Vagina (tissue), 2 donors: ENCODE measurements at places on chromosomes 7 and 10.
A peak's percentile ranks its signal among the peaks of the same experiment; 100 is the strongest.

- H3K27ac ChIP-seq = no peak overlapping the region
- no peaks in the 10 kb centered on the region for H3K27me3 ChIP-seq
These were observed 280.5 kb downstream of the KCND2 start for GRCh38 chr7:120553491-120553890.

GRCh38 chr10:97144297-97144696, 41.5 kb downstream of the SLIT1 start:
- H3K27ac ChIP-seq = no peak overlapping the region
- DNase-seq = no peak

GRCh38 chr7:8436965-8437364, 3.6 kb downstream of the NXPH1 start:
- H3K4me1 ChIP-seq = peaks cover 9% of the 10 kb centered on the region
- no peak for DNase-seq
- peaks cover 10% of the 10 kb centered on the region for H3K27me3 ChIP-seq
- H3K27ac ChIP-seq = no peak overlapping the region
- no peaks in the 10 kb centered on the region for H3K36me3 ChIP-seq
- no peak overlapping the region for H3K4me3 ChIP-seq

DNA sequence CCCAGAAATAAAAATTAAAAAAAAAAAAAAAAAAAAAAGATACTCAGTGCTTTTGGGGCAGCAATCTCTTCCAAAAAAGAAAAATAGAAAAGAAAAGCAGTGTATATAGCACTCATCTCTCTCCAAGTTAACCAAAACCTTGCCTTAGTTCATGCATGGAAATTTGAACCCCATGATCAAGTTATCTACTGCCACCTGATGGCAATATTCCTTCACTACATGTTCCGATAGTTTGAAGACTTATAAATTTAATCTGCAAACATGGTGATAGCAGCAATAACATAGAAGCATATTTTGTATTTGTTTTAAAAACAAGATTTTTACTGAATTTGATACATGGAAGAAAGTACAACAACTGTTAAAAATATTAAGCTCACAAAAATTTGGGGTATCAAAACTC, 48.6 kb upstream of the SLIT1 start:
- H3K27me3 ChIP-seq = no peaks in the 10 kb centered on the region
- H3K27ac ChIP-seq = no peak overlapping the region
- no peaks in the 10 kb centered on the region for H3K36me3 ChIP-seq
- H3K4me1 ChIP-seq = no peaks in the 10 kb centered on the region
- H3K4me3 ChIP-seq = no peak overlapping the region
- no peak for DNase-seq

- H3K4me1 ChIP-seq = no peaks in the 10 kb centered on the region
- H3K36me3 ChIP-seq = no peaks in the 10 kb centered on the region
- no peaks in the 10 kb centered on the region for H3K27me3 ChIP-seq
- no peak overlapping the region for H3K4me3 ChIP-seq
These were observed 169.4 kb upstream of the EEPD1 start for GRCh38 chr7:35983626-35984025.

DNA sequence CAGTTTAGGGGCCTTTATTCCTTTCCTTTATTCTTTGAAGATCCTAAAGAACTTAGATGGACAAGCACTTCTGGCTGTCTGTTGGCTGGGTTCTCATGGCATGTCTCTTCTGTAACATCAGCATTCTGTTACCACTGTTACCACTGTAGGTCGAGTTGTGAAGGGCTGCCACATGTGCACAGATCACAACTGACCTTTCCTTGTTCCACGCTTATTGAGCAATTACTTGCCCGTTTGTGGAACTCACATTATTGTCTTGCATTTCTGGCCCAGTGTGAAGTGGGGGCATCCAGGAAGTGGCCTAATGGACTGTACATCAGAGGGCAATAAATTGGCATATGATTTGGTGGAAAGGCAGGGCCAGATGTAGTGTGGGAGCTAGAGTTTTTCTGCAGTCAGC, 23.7 kb downstream of the GBF1 start:
- H3K36me3 ChIP-seq = no peaks in the 10 kb centered on the region
- no peak overlapping the region for H3K4me3 ChIP-seq
- peaks cover 33% of the 10 kb centered on the region for H3K4me1 ChIP-seq
- no peak overlapping the region for H3K27ac ChIP-seq
- no peaks in the 10 kb centered on the region for H3K27me3 ChIP-seq

GRCh38 chr10:79027147-79028055, 41.4 kb upstream of the ZMIZ1 start:
- no peaks in the 10 kb centered on the region for H3K36me3 ChIP-seq
- H3K4me1 ChIP-seq = no peaks in the 10 kb centered on the region
- H3K27ac ChIP-seq = no peak overlapping the region
- no peak for DNase-seq
- no peaks in the 10 kb centered on the region for H3K27me3 ChIP-seq
- no peak overlapping the region for H3K4me3 ChIP-seq

- H3K27ac ChIP-seq = no peak overlapping the region
- H3K4me3 ChIP-seq = no peak overlapping the region
- H3K27me3 ChIP-seq = no peaks in the 10 kb centered on the region
- H3K36me3 ChIP-seq = no peaks in the 10 kb centered on the region
These were observed 24.5 kb upstream of the SLC25A13 start for GRCh38 chr7:96346293-96346953.

DNA sequence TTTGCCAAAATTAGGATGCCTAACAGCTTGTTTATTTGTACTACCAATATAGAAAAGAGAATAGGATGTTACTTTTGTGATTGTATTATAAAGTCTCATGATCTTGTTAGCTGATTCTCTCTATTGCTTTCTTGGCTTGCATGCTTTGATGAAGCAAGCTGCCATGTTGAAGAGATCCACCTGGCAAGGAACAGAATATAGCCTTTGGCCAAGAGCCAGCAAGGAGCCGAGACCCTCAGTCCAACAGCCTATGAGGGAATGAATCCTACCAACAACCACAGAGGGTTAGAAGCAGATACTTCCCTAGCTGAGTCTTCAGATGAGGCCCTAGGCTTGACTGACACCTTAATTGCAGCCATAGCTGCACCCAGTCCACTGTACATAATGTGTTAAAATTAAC, 41.2 kb downstream of the NEUROD6 start:
- DNase-seq = no peak
- H3K4me3 ChIP-seq = no peak overlapping the region
- H3K36me3 ChIP-seq = no peaks in the 10 kb centered on the region

DNA sequence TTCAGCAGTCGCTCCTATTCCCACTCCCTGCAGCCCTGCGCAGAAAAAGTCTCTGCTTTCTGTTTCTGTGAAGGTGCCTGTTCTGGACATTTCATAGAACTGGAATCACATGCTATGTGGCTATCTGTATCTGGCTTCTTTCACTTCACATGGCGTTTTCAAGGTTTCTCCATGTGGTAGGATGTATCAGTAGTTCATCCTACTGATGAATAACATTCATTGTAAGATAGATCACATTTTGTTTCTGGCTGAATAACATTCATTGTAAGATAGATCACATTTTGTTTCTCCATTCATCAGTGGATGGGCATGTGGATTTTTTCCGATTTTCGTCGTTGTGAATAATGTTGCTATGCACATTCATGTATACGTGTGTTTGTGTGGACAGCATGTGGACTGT, 44.5 kb downstream of the HSPA12A start:
- H3K27me3 ChIP-seq = no peaks in the 10 kb centered on the region

GRCh38 chr10:86536294-86536861, 14.8 kb upstream of the WAPL start:
- no peaks in the 10 kb centered on the region for H3K27me3 ChIP-seq
- H3K36me3 ChIP-seq = no peaks in the 10 kb centered on the region

DNA sequence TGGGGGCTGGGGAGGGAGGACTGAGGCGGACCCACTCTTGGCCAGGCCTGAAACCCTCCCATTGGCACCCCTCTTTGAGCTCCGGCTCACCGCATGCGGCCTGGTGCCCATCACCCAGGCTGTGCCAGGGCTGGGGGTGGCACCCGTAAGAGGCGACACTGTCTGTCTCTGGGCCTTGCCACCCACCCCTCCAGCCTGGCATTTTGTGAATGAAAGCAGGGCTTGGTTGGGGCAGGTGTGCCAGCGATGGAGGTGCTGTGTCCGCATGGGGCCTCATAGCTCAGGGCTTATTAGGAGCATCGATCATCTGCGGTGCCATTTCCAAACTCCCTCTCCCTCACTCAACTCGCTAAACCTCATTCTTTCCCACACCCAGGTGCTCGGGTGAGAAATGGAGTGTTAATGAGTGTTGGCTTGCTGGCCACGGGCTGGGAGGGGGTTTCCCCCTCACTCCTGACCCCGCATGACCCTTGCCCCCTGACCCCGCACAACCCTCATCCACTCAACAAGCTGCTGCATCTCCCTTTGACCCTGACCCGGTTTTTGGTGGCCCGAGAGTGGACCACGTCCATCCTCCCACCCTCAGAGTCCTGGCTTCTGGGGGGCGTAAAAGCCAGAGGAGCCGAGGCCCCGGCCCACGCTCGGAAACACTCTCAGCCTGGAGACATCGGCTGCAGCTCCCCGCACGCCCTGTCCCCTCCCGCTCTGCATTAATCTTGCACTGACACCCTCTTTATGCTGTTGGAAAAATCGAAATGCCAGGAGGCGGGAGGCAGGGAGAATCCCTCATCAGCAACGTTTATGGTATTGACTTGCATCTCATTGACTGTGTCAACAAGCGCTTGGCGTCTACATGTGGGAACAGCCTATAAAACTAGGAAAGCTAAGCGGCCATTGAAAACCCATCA, 161.2 kb downstream of the DNAJB6 start:
- H3K27me3 ChIP-seq = no peaks in the 10 kb centered on the region
- no peaks in the 10 kb centered on the region for H3K36me3 ChIP-seq
- DNase-seq = no peak
- H3K4me1 ChIP-seq = no peaks in the 10 kb centered on the region
- no peak overlapping the region for H3K27ac ChIP-seq
- H3K4me3 ChIP-seq = no peak overlapping the region

GRCh38 chr10:107473225-107473624, 308.7 kb upstream of the SORCS1 start:
- no peaks in the 10 kb centered on the region for H3K27me3 ChIP-seq
- no peaks in the 10 kb centered on the region for H3K36me3 ChIP-seq
- no peak overlapping the region for H3K27ac ChIP-seq
- H3K4me1 ChIP-seq = no peaks in the 10 kb centered on the region
- no peak for DNase-seq

GRCh38 chr10:91049296-91049987, 128.6 kb upstream of the ANKRD1 start:
- no peaks in the 10 kb centered on the region for H3K27me3 ChIP-seq
- H3K27ac ChIP-seq = peak overlapping the region; percentile 47
- peaks cover 3% of the 10 kb centered on the region for H3K36me3 ChIP-seq
- H3K4me1 ChIP-seq = peaks cover 9% of the 10 kb centered on the region
- no peak for DNase-seq
- H3K4me3 ChIP-seq = no peak overlapping the region

DNA sequence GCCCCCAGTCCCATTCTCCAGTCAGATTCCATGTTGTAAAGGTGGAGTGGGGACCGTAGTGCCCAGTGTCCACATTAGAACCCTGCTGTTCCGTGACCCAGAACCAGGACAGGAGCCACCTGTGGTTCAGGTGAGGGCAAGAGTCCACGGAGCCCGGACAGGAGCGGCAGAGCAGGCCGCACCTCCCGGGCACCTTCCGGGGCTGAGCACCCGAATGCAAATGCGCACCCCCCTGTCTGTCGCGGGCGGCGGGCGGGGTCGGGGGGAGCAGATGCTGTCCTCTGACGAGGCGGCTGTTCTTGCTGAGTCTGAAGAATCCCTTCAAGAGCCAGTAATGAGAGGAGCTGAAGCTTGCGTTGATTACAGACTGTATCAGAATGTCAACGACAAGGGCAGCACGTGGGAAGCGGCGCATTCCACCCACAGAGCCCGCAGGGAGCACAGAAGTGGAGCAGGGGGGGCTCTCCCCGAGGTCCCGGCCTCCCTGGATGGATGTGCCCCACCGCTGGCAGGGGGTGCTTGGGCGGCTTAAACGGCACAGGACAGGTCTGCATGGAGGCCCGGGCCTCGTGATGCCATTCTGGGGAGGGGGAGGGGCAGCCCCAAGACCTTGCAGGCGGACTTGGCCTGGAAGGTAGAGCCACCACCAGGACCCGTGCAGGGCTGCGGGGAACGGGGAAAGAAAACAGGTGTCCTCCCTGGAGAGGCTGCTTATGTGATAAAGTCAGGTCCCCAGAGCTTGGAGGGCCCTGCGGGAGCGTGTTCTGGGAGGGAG, 407.5 kb upstream of the RNF32 start:
- no peak overlapping the region for H3K4me3 ChIP-seq
- DNase-seq = peak; percentile 80
- H3K4me1 ChIP-seq = no peaks in the 10 kb centered on the region
- no peaks in the 10 kb centered on the region for H3K27me3 ChIP-seq

DNA sequence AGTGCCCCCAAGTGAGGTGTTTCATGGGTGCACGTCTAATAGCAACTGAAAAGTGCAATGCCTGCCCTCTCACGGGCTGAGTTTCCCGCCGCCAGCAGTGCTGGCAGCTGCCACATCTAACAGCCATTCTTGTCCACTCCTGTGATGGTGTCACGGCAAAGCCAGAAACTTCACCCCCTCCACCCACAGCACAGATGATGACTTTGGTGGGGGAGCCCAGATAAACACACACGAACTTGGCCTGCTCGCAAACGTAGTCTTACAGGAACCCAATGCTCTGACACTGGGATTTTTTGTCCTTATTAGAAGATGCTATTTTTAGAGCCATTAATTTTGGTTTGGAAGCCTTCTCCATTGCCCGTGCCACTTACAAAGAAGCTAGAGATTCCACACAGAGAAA, 26.7 kb downstream of the CPXM2 start:
- no peaks in the 10 kb centered on the region for H3K27me3 ChIP-seq
- H3K36me3 ChIP-seq = no peaks in the 10 kb centered on the region
- H3K27ac ChIP-seq = no peak overlapping the region
- H3K4me3 ChIP-seq = no peak overlapping the region

- no peak overlapping the region for H3K4me3 ChIP-seq
- DNase-seq = no peak
- H3K36me3 ChIP-seq = no peaks in the 10 kb centered on the region
- no peaks in the 10 kb centered on the region for H3K4me1 ChIP-seq
- H3K27ac ChIP-seq = no peak overlapping the region
These were observed 178.0 kb downstream of the MDFIC start for GRCh38 chr7:115099906-115100305.

- H3K4me1 ChIP-seq = peaks cover 15% of the 10 kb centered on the region
- no peak overlapping the region for H3K4me3 ChIP-seq
- H3K27ac ChIP-seq = peak overlapping the region; percentile 33
- H3K27me3 ChIP-seq = no peaks in the 10 kb centered on the region
- peak; percentile 88 for DNase-seq
These were observed 27.3 kb downstream of the PPIF start for GRCh38 chr10:79374312-79375191.

GRCh38 chr10:70726909-70727495, 54.7 kb downstream of the ADAMTS14 start:
- DNase-seq = no peak
- no peaks in the 10 kb centered on the region for H3K27me3 ChIP-seq
- H3K4me3 ChIP-seq = no peak overlapping the region
- no peaks in the 10 kb centered on the region for H3K4me1 ChIP-seq
- H3K36me3 ChIP-seq = no peaks in the 10 kb centered on the region

- no peaks in the 10 kb centered on the region for H3K27me3 ChIP-seq
- H3K4me1 ChIP-seq = no peaks in the 10 kb centered on the region
- no peak for DNase-seq
- H3K36me3 ChIP-seq = no peaks in the 10 kb centered on the region
- H3K4me3 ChIP-seq = no peak overlapping the region
These were observed 333.5 kb downstream of the GPR158 start for GRCh38 chr10:25508112-25508815.
